ENCODE measurements at places on chromosomes 7 and 10. TPM values are rescaled to one million over a fixed set of nuclear protein-coding genes. Genes with fewer than 3 reads are reported as not detected.
A peak's percentile ranks its signal among the peaks of the same experiment; 100 is the strongest.

DNA sequence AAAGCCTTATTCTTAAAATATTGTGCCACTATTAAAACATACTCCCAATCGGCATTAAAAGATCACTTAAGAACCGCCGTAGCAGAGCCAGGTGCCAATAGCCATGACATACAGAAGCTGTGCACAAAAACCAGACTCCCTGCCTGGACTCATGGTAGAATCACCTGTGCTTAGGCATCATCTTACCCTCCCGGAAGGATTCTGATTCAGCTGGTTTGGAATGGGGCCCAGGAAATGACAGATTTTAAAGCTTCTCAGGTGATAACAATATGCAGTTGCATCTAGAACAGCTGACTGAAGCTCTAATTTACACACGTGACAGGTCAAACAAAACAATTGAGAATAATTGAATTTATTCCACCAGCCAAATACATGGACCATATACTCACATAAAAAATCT lies 10.7 kb downstream of the A1CF start:
- H3K4me1 ChIP-seq = no peaks in the 10 kb centered on the region
- H3K36me3 ChIP-seq = peaks cover 3% of the 10 kb centered on the region
- DNase-seq = no peak
- no peak overlapping the region for H3K27ac ChIP-seq

GRCh38 chr7:136134503-136134902 lies 157.3 kb upstream of the MTPN start:
- H3K4me3 ChIP-seq = no peak overlapping the region
- DNase-seq = no peak
- H3K27me3 ChIP-seq = no peaks in the 10 kb centered on the region
- H3K4me1 ChIP-seq = no peaks in the 10 kb centered on the region

DNA sequence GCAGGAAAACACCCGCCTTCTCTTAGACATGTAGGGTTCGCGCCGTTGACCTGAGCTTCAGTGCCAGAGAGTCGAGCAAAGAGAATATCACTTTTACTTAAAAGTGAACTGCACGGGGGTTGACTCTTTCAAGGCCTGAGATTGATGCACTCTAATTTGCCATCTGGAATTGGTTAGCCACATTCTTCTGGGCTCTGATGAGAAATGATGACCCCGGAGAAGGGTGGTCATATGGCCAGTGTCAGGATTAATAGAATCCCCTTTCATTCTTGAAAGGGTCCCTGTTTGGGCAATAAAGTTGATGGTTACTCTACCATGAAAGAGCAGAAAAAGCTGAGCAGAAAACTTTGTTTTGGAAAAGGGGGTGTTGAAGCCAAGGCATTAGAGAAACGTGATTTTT lies 31.2 kb downstream of the GRK5 start:
- no peak overlapping the region for H3K27ac ChIP-seq
- H3K4me3 ChIP-seq = no peak overlapping the region

DNA sequence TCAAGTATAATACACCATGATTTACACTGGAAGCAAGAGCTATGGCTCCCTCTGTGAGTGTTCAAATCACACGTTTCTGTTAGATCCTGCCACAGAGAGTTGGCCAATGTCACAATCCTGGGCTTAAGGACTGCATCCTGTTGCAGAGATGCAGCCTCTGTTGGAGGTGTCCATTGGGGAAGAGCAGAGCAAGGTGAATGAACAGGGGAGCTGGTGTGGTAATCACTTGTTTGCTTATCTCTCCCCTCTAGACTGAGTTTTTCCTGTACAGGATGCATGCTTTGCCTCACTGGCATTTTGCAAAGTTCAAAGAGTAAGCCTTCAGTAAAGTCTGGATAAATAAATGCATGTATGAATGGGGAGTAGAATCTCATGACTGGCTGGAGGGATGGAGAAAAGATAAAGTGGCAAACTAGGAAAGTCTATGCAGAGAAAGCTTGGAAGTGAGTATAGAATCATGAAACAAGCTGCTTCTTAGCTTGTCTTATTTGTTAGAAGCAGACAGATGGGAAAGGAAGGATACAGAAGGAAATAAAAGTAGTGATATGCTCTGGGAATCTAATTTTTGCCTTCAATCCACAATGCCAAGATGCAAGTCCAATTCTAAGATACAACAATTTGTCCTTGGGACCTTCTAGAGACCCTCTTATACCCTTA lies 605.9 kb downstream of the KCNMA1 start:
- no peaks in the 10 kb centered on the region for H3K27me3 ChIP-seq
- peak overlapping the region; percentile 86 for H3K27ac ChIP-seq
- no peak overlapping the region for H3K4me3 ChIP-seq

GRCh38 chr7:2041496-2042367 lies 191.0 kb downstream of the MAD1L1 start:
- no peaks in the 10 kb centered on the region for H3K36me3 ChIP-seq
- no peak for DNase-seq
- H3K27me3 ChIP-seq = no peaks in the 10 kb centered on the region
- H3K27ac ChIP-seq = no peak overlapping the region
- H3K4me3 ChIP-seq = no peak overlapping the region
- no peaks in the 10 kb centered on the region for H3K4me1 ChIP-seq

- no peak overlapping the region for H3K27ac ChIP-seq
- no peak overlapping the region for H3K4me3 ChIP-seq
- H3K4me1 ChIP-seq = no peaks in the 10 kb centered on the region
- H3K36me3 ChIP-seq = no peaks in the 10 kb centered on the region
Measured at GRCh38 chr10:111988646-111989045, 194.9 kb downstream of the GPAM start.

DNA sequence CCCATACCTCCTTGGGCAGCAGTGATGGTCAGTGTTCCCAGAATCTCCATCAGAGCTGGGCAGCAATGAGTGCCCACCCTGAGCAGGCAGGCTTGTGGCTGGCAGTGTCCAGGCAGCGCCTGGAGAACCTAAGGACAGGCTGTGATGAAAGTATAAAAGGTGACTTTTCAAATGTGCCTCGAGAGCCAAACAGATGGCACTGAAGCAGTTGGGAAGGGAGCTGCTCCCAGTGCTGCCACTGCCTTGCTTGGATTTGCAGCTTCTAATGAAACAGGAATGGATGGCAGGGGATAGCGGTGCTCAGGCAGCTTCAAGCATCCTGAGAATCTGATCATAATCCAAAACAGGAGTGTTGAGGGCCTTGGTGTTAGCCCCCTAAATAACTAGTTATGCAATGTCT lies 179.8 kb upstream of the AOAH start:
- H3K27me3 ChIP-seq = no peaks in the 10 kb centered on the region
- DNase-seq = no peak
- no peak overlapping the region for H3K27ac ChIP-seq
- no peaks in the 10 kb centered on the region for H3K36me3 ChIP-seq
- H3K4me1 ChIP-seq = peaks cover 41% of the 10 kb centered on the region

GRCh38 chr7:17368856-17369524 lies 70.5 kb downstream of the AHR start:
- no peaks in the 10 kb centered on the region for H3K36me3 ChIP-seq
- no peaks in the 10 kb centered on the region for H3K4me1 ChIP-seq
- H3K27ac ChIP-seq = no peak overlapping the region
- no peak overlapping the region for H3K4me3 ChIP-seq
- no peak for DNase-seq

Gene OSBPL3
- total RNA-seq = 1.2 TPM

Gene NKX1-2
- not detected for total RNA-seq

Measured in right lobe of liver (tissue), 6 donors.